Stimulated activated CD4-positive, alpha-beta T cell treated with anti-CD3 and anti-CD28 coated beads, Interleukin-1b, Interleukin-23, amount 100 ng/mL, for 1 hour (primary cell): ENCODE measurements at places on chromosomes 5 and 9.

- DNase-seq: no peak
Observed at GRCh38 chr9:105126226-105126625, 118.2 kb upstream of the SLC44A1 start.

DNA sequence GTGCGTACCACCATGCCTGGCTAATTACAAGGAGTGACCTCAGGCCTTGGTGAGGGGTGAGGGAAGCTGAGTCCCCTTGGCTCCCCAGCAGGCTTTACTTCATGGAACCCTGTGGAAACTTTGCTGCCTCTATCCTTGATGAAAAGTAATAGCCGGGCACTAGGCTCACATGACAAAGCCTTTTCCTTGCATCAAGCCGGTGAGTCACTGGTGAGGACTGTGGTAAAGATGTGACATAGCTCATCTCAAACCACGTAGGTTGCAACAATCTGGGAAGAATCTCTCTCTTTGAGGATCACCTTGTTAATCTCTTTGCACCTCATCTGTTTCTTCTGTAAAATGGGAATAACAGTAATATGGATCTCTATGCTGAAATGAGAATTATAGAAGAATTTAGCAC lies 116.3 kb upstream of the SLC25A48 start:
- no peak for DNase-seq

- DNase-seq: no peak
Observed at GRCh38 chr5:76776391-76776790, 42.4 kb upstream of the F2RL1 start.

DNA sequence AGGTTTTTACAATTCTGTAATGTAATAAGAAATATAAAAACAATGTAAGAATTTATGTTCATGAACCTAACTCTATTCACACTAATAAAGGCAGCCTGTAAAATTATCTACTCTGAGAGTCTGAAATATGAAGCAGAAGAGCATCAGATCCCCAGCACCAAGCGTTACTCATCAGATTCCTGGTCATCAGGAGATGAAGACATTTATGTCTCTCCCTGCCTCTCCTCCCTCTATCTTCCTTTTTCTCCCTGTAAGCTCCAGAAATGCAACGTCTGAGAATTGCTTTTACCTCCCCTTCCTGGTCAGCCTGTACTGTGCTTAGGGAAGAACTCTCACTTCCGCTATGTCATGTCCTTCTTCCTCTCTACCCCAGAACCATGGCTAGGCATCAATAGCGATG lies 114.4 kb upstream of the SLIT3 start:
- DNase-seq: no peak
